ENCODE measurements at places on chromosomes 11 and 22.

DNA sequence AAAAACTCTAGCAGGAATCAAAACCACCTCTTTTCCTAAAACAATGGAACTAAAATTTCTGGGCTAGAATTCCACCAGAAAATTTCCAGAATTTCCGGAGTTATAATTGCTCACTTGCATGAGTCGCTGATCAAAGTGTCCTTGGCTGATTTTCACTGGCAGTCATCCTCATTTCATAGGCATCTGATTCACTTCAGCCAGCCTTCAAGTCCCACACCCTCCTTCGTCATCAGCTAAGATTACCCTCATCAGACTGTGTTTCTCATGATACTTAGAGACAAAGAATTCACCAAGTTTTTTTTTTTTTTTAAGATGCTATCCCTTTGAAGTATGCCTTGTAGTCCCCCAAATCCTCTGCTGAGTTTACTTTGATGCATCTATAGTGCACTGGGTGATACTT lies 71.5 kb upstream of the RAB38 start:
- DNase-seq: no peak

DNA sequence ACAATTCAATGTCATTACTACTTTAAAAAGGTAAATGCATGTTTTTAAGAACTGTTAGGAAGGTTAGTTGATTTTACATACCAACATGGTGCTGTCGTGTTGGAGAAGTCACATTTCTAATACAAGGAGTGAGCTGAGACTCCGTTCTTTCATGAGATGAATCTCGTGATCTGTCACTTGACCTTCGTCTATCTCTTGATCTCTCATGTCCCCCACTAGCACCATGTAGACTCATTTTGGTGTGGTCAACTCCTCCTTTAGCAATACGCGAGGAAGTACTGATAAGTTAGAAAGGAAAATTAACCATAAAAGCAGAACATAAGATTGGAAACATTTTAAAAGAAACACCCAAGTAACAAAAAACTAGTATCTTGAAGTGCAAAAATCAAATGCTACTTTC lies 41.5 kb downstream of the BTBD10 start:
- no peak for DNase-seq

- no peak for DNase-seq
These were observed 3.4 kb downstream of the SCGB1D4 start for GRCh38 chr11:62295504-62295903.

DNA sequence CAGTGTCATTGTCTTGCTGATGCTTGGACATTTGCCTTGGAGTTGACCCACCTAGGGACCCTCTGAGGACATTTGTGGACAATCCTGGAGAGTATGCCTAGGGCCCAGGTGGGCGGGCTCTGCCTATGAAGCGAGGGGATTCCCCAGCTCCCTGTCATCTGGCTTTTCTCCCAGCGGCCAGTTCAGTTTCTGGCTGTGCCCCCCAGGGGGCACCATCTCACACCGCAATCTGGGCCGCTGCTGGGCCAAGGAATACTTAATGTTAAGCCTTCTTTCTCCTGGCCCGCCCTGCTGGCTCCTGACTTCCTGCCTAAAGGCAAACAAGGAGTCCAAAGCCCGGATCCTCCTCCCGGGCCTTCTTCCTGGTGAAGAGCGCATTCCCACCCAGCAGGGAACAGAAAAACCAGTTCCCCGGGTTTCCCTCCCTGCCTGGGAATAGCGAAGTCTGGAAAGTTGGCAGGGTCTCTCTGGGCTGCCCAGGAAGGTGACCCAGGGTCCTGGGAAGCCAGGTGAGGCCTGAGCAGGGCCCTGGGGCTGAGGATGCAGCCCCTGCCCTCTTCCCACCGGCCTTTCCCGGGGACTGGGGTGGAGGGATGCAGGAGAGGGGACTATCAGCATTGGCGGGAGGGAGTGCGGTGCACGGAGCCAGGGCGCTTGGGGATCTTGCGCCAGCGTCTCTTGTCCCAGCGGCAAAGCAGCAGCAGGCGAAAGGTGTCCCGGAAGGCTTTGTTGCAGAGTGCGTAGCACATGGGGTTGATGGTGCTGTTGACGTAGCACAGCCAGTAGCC lies 11.9 kb downstream of the CHRM1 start:
- DNase-seq: no peak
